ENCODE measurements at places on chromosomes 2 and 18.
A peak's percentile ranks its signal among the peaks of the same experiment; 100 is the strongest.

DNA sequence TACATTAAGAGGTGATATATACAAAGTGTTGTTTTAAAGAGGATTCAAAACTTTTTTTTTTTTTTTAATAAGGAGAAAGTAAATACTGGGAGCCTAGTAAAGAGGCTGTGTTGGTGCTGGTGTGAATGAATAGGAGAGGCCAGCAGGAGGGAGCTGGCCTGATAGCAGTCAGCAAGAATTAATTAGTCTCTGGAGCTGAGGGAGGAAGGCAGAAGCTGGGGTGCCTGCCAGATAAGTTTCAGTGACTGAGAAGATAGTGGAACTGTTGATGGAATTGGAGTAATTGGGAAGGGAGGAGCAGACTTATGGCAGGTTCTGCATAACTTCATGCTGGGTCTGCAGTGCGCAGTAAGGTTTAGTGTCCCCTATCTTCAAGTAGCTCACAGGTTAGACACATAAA lies 36.2 kb upstream of the SNORC start:
- no peak for DNase-seq

DNA sequence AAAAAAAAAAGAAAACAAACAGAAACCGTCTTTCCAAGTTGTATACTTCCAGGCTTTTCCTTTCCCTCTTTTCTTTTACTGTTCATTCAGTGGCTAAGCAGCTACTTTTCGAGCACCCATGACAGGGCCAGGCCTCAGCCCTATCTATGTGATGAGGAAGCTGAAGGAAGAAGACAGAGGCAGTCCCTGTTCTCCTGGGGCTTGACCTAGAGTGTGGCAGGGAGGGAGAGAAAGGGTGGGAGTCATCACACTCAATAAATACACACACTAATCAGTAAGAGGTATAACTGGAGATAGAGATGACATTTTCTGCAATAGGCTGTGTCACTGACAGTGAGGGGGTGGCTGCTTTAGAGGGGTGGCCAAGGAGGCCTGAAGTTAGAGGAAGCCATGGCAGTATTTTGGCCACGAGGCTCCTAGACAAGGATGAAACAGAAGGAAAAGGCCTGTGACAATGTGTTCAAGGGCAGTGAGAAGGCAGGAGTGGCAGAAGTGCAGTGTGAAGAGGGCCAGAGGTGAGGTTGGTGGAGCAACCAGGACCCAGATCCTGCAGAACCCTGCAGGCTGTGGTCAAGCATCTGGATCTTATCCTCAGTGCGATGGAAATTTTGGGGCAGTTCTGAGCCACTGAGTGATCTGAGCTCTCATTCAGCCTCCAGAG lies 131.8 kb upstream of the TTC39C start:
- DNase-seq = no peak

DNA sequence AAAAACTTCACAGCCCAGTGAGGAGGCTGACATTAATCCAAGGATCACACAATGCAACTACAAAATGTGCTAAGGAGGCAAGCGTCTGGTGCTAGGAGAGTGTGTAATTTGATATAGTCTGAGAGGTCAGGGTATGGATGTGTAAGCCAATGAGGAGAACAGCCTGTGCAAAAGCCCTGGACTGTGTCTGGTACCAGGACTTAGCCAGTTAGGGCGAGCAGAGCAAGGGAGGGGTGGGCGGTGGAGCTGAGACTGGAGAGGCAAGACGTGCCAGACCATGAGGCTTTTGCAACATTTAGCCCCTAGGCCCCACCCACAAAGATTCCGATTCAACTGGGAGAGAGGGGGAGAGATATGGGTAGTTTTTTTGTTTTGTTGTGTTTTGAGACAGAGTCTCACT lies 33.5 kb upstream of the SPRED2 start:
- DNase-seq = no peak

DNA sequence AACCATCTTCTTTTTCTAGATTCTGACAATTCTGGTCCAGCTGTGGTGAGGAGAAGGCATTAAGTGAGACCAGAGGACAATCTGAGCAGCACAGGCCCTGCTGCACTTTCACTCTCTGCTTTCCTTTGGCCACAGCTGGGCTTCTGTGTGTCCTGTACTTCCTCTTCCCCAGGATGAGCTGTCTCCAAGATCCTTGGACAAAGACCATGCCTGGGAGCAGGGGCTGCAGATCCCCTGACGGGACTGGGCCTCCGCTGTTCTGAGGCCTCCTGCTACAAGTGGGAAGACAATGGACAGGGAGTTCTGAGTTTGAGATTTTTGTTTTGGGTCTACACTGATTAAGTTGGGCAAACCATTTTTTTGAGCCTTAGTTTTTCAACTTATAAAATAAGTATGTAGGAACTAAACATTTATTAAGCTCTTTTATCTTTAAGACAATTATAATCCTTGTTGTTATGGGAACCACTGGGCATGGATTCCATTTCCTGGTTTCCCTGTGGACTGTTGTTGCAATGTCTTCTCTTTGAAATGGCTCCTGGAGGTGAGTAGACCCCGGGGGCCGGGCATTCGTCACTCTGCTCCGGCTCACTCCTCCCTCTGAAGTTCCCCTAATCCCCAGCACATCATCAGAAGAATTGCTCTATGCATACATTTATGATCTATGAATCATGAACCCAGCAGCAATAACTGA lies 266.6 kb downstream of the ACTR3 start:
- no peak for DNase-seq

DNA sequence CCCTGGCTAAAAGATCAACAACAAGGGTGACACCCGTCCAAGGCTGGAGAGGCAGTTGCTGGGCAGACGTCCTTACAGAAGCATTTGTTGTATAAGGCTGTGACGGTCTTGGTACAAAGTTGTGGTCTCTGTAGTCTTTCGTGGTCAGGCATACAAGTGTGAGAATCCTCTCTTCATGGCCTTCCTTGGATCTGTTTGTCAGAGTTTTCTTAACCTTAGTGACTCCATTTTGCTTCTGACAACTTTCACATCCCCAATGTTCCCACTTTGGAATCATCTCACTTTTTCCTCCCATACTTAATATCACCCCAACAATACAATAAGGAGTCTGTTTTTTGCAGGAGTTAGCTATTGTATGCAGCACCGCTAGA lies 72.7 kb upstream of the ZCCHC2 start:
- no peak for DNase-seq

GRCh38 chr18:48975817-48976649 lies 25.3 kb upstream of the SMAD7 start:
- peak; percentile 89 for DNase-seq

DNA sequence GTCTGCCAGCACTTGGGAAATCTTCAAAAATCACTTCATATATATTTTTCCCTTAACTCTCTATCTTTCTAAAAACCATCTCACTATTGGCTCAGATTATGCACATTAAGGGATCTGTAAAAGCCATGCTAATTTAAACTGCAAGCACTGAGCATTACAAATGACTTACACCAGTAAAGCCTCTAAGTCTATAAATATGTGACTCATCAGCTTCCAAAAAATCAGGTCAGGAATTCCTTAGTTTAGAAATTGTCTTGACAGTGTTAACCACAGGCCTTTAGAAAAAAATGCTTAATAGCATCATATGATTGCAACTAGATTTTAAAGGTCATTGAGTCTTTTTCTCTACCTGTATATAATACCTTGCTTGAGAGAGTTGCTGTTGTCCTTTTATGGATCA lies 1113.6 kb upstream of the PIK3C3 start:
- peak; percentile 53 for DNase-seq

- DNase-seq = peak; percentile 48
Measured at GRCh38 chr2:169509298-169509885, at the start of gene KLHL41. TSS of gene KLHL41 (plus strand) at chr2:169509702. CDS start at chr2:169509779, 77 bp downstream.

DNA sequence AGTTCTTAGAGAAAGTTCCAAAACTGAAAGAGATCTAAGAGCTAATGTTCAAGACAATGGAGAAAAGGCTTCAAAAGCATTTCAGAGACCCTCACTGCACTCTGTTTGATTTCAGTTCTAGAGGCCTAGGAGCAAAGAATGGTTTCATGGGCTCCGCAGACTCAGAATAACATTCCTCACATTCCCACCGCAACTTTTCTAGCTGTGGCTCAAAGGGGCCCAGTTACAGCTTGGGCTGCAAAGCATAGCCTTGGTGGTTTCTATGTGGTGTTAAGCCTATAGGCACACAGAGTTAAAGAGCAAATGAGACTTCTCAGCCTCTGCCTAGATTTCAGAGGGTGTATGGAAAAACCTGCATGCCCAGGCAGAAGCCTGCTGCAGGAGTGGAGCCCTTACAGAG lies 73.0 kb downstream of the FSIP2 start:
- DNase-seq = no peak

GRCh38 chr18:47969816-47970215 lies 39.4 kb upstream of the SMAD2 start:
- peak; percentile 6 for DNase-seq

DNA sequence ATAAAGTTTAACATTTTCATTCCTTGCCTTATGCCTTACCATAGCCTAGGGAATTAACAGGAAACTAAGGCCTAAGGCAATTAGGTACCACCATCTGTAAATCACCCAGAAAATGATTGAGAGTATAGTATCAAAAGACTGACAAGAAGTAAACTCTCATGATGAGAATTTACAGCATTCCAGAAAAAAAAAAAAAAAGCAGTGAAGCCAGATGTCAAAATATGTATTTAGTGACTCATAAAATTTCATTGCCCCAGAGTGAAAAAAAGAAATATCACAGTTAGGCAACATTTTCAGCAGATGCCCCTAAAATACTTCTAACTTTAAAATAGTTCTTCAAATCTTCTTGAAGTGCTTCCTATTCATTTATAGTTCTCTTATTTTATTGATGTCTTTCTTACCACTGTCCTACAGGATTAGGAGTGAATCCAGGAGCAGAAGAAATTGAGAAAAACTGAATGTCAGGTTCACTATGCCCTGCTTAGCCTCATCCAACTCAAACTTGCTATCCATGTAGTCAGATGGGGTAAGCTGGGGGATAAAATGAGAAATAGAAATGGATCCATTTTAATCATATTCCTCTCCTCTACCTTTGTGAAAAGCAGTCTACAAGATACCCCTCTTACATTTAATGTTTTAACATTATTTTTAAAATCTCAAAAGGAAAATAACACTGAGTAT lies 57.3 kb upstream of the TANK start:
- DNase-seq = peak; percentile 7

- peak; percentile 84 for DNase-seq
Measured at GRCh38 chr2:152054593-152054992, 44.3 kb downstream of the CACNB4 start.

DNA sequence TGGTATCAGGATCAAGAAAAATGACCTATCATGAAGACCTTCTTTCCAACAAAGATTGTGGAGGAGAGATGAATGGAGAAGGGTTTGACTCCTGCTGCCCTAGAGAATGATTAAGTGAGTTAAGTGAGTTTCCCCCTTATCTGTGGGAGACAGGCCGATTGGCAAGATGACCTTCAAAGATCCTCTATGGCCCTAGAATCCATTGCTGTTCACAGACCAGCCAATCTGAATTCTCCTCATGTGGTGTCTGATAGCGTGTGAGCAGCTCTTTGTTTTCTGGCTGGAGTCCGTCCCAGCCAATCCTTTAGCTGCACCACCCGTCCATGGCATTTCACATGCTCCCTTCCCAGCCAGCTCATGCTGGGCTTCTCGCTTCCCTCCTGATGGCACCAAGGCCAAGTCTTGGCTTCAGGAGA lies 79.4 kb downstream of the MARCHF4 start:
- DNase-seq = peak; percentile 64

DNA sequence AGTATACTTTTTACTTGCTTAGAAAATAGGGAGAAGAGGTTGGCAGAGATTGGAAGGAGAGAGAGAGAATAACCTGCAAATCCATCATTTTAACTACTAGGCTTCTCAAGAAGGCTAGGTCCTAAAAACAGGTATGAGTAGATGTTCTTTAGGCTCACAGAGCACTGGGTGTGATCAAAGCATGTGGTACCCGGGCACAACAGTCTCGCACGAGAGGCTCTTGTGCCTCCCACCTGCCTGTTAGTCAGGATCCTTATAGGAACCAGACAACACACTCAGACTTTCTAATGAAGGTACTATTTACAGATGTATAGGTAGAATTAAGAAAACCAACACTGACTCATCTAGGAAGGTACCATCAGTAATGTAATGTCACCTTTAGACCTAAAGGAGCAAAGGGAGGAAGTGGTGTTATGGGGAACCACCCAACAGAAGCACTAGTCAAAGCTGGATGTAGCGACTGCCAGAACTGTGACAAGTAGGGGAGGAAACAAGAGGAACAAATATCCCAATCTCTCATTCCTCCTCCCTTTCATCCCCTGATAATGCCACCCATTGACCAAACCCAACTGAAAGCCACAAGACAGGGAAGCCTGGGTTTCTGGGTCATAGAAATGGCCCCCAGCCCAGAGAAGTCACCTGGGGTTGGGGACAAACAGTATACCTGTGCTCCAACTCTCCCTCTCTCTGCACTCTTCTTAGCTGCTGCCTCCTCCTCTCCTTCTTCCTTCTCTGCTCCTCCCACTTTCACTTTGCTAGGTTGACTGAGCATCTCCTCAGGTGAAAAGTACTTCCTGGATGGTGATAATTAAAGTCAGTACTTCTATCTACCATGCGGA lies 16.0 kb upstream of the MARCHF4 start:
- no peak for DNase-seq

All from GM23248 (cell line).